ENCODE measurements at places on chromosomes 5 and 9.

DNA sequence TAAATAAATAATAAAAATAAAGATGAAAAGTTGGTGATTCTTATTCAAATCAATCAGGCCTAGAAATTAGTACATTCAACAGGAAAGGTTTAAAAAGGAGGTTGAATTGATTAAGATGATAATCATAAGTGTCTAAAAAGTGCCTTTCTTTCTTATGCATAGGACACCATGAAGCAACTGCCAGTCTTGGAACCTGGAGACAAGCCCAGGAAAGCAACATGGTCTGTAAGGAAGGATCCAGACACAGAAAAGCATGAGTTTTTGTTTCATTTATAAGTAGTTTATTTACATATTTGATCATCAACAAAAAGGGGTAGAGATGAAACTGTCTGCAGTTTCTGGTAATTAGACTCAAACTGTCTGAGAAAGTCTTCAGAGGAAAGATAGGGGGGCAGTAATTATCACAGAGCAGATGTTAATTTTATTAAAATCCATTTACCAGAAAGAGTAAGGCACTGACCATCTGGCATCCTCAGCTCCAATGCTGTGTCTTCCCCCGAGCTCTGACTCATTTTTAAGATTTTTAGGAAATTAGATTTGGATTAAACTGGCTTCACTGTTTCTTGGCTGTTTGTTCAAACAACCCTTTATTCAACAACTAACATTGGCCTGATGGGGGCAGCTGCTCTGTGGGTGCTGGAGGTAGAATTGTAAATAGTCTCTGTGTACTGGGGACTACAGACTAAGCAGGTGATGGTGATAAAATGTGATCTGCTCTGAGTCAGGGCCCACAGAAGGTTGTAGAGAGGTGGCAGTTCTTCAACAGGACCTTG, 2.7 kb downstream of the RABEPK start:
- DNase-seq: no peak

DNA sequence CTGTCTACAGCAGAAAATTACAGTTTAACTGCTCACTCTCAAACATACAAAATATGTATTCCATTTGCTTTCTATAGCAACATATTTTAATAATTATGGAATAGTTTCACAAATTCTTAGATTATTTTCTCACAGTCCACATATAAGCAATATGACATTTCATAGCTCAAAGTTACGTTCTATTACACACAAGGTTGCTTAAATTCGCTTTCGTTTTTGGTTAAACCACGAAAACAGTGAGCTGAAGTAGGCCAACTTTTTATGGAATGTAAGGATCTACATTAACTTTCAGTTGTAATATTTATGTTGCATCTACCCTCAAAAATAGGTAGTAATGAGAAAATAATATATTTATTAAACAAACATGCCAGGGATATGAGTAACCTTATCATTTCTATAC, 966.0 kb upstream of the ACO1 start:
- no peak for DNase-seq

- DNase-seq: no peak
These were observed 4.1 kb downstream of the STK10 start for GRCh38 chr5:172183881-172184280.

- DNase-seq: no peak
These were observed 127.0 kb upstream of the PALM2AKAP2 start for GRCh38 chr9:109652971-109653370.

GRCh38 chr5:135880278-135880677, 15.4 kb downstream of the IL9 start:
- DNase-seq: no peak

GRCh38 chr9:127520941-127521918, 69.9 kb downstream of the LRSAM1 start:
- DNase-seq: no peak

Data from activated CD8-positive, alpha-beta memory T cell treated with anti-CD3 and anti-CD28 coated beads for 24 hours (primary cell).